Left colon (tissue), 2 donors: ENCODE measurements at places on chromosomes 7 and 10. TPM values are rescaled to one million over a fixed set of nuclear protein-coding genes. Genes with fewer than 3 reads are reported as not detected.

UNC5B gene
- 19.4 TPM for total RNA-seq

GRCh38 chr10:80540618-80540980 lies 2.9 kb downstream of the SH2D4B start:
- DNase-seq: no peak

AOAH gene
- 32.0 TPM for total RNA-seq

SSC4D gene
- total RNA-seq: 0.15 TPM

DNA sequence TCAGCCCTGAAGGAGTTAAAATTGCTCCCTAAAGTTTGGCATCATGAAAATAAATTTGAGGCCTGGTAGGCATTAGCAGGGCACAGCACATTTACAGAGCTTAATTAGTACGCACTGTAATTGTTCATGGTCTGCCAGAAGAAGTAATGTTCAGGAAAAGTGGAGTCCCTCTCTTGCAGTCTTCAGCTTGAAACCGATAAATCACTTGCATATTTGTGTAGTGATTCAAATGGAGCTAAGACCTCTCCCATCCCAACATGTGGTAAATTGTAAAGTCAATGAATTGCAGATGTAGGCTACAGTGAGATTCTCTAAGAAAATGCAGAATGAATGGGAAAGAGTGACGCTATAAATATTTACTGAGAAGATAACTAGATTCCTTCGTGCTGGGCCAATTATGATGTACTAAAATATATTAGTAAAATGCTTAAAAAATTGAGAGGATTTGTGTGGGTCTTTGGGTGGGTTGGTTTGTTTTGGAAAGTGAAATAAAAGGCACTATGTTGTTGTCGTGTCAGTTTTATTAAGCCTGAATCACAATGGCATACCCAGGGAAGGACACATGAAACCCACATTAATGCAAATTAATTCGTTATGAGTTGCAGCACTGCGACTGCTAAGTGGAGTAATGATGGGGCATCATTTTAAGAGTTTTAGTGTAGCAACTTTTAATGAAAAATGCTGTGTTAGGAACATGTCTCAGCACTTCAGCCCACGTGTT lies 8.4 kb downstream of the TCF7L2 start:
- no peak for DNase-seq

CCDC7 gene
- 11.4 TPM for total RNA-seq

DNA sequence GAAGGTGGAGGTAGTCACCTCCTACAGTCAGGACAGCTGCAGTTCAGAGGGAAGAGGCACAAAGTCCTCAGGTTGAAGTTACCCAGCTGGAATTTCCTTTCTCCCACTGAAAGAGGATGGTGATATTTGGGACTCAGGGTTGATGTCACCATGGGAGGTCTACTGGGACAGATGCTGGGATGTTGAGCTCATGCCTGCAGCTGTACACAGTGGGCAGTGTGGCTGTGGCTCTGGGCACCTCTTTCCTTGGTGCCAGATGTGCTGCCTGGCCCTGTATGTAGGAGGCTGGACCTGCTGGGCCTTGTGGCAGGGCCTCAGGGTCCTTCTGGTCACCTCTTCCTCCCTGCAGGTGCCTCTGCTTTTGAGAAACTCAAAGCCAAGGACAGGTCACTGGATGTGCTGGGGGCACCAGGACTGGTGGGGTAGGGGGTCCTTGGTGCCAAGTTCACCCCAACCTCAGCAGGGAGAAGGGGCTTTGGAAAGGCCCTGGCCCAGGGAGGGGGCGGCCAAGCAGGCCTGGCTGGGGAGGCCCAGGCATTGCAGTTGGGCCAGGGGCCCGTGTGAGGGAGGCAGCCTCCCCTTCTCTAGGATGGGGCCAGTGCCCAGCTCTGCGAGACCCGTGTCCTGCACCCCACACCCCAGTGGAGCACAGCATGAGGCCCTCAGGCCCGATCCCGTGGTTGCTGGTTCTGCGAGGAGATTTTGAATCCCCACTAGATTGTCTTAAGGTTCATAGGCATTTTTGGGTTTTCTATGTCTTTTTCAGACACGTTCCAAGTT lies 103.1 kb downstream of the BMS1 start:
- DNase-seq: no peak

DNA sequence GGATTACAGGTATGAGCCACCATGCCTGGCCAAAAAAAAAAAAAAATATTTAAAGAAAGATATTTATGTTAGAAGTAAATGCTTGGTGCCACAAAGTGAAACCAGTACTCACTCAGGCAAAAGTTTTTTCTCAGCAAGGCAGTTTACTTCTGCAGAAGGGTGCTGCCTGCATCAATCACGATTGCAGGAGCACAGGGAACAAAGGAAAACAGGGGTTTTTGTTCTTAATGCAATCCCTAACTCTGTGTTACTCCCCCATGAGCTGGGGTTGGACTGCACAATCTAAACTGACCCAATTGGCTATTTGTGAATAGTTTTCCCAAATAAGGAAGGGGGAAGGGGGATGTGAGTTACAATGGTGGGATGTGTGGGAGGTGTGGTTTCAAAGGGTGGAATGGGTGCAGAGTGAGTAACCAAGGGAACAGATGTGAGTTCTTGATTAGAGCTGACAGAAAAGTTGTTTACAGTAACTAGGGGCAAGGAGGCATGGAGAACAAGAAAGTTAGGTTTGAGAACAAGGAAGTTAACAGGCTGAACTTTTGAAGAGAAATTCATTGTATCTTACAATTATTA lies 255.4 kb downstream of the TYW1 start:
- DNase-seq: no peak

DNA sequence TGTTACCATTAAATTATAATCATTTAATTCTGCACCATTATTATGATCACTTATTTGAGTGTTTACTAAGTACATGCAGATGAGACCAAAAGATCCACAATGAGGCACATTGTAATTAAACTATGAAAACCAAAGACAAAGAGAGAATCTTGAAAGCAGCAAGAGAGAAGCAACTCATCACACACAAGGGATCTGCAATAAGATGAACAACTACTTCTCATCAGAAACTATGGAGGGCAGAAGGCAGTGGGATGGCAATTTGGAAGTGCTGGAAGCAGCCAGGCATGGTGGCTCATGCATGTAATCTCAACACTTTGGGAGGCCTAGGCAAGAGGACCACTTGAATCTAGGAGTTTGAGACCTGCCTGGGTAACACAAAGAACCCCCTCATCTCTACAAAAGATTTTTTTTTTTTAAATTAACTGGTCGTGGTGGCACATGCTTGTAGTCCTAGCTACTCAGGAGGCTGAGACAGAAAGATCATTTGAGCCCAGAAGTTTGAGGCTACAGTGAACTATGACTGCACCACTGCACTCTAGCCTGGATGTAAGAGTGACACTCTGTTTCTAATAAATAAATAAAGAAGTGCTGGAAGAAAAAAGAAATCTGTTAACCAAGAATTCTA lies 47.7 kb downstream of the CDK6 start:
- no peak for DNase-seq

DNA sequence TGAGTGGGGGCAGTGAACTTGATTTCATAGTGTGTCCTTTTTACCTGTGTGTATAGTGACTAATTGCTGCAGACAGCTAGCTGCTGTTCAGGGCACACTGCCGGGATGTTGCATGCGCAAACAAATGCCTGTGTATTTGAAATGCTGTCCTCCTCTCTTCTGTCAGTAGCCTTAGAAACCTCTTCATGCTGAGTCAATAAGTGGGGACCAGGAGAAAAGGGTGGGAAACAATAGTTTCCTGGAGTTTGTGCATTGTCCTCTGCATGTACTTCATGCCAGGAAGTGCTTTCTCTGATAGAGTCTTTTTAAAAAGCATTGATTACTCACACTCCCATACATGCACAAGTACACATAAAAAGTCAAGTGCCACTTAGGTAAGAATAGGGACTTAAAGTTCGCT lies 1183.7 kb upstream of the CELF2 start:
- no peak for DNase-seq

DNA sequence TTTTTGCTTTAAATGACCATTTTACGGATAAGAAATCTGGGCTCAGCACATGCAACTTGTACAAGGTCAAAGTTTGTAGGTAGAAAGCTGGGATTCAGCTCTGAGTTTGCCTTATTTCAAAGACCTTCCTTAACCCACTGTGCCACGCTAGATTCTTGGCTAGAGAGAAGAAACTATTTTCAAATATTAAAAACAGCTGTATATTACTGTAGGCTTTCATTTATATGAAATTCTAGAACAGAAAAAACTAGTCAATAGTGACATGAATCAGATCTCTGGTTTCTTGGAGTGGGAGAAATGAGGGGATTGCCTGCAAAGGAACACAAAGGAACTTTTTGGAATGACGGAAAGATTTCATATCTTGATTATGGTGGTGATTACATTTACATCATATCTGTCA lies 53.0 kb upstream of the C1GALT1 start:
- no peak for DNase-seq

DNA sequence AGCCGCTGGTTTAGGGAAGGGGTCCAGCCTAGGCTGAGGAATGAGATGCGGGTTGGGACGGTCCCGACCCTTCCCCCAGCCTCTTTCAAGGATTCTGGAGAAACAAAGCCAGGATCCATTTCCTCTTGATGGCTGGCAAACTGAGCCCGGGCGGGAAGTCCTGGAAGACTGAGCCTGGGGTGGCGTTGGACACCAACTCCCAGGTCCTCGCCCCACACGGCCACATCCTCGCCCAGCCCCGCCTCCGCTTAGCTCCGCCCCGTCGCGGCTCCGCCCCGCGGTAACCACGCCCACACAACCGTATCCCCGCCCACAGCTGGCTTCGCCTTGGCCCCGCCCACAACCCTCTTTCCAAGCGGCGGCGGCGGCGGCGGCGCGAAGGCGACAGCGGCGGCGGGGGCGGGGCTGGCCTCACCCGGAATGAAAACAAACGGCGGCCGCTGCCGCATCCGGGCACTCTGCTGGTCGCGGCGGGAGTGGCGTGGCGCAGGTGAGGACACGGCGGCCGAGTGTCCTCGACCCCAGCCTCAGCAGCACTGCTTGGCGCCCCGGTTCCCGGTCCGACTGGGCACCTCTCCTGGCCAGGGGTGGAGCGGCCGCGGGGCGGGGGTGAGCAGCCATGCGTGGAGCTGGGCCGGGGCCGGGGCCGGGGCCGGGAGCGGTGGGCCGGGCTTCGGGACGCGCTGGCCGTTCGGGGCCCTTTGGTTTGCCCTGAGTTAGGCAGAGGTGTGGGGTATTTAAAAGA lies at the start of gene NUB1:
Gene NUB1 (plus strand): TSS at position 456 of the 745 bp plus-strand sequence. CDS start 3,538 bp downstream, outside the sequence.
- peak; percentile 96 for DNase-seq

GRCh38 chr10:77393821-77394501 lies 243.6 kb downstream of the KCNMA1 start:
- DNase-seq: no peak

DNA sequence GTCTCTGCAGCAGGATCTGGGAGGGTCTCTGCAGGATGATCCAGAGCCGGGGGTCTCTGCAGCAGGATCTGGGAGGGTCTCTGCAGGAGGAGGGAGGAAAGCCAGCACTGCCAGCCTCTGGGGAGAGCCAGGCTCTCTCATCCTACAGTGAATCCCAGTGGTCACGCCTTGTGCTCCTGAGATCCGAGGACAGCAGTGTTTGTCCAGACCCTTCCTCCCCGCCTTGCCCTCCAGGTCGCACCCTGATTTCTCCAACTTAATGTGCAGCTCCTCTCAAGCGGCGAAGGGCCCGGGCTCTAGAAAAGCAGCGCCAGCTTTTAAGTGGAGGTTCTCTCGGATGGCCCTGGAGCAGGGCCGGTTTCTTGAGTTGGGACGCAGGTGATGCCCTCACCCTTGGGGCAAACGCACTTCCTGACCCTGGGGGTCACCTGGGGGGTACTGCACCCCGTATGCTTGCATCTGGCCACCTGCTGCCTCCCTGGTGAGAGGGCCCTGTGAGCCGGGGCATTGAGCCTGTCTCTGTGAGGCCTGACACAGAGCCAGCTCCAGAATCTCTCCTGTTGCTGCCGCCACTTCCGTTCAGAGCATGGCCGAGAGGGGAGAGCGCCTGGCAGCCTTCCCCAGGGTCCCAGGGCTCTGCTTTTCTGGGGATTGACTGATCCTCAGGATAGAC lies 111.6 kb downstream of the ACTR3B start:
- DNase-seq: no peak

GRCh38 chr7:44064791-44065430 lies 456 bp downstream of the PGAM2 start:
- DNase-seq: peak; percentile 23

PODXL gene
- 13.7 TPM for total RNA-seq

DNA sequence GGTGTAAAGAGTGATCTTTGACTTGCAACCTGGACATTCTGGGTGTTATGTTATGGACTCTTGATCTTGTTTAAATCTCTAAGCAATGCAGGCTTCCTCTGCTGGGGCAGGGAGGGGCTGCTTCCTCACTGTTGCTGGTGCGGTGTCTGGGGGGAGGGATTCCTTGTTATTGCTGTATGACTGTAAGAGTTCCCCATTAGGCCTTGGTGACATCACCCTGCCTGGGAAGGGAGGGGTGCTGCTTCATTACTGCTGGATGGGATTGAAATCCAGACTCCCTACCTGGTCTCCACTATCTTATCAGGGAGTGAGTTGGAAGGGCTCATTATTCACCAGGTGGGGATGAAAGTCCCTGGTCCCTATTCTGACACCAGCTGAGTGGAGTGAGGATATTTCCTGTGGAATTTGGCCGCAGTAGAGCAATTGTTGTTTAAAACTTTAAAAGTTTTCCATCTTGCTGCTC lies 8.8 kb downstream of the OGDH start:
- peak; percentile 71 for DNase-seq

CD36 gene
- 27.4 TPM for total RNA-seq

DNA sequence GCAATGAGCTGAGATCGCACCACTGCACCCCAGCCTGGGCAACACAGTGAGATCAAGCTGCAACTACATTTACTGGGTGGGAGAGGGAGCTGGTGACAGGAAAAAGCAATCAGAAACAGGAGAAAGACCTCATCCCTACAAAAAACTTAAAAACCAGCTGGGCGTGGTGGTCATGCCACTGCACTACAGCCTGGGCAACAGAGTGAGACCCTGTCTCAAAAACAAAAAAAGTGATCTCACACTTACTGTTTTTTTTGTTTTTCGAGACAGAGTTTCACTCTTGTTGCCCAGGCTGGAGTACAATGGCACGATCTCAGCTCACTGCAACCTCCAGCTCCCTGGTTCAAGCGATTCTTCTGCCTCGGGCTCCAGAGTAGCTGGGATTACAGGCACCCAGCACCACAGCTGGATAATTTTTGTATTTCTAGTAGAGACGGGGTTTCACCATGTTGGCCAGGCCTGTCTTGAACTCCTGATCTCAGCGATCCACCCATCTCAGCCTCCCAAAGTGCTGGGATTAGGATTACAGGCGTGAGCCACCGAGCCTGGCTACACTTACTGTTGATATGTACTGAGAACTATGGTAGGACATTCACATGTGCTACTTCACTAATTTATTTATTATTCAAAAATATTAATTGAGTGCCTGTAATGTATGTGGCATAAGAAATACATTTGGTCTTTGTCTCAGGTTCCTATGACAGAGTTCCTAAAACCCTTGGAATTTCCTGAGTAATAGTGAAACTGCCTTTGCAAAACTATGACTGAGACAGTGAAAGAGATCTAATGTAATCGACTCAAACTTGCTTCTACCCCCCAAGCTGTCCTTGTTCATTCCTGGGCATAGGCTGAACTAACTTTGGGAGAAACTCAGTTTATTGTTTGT lies 27.7 kb upstream of the NRBF2 start:
- no peak for DNase-seq

PWWP2B gene
- total RNA-seq: 51.9 TPM

GRCh38 chr10:131143425-131144165 lies 167.9 kb downstream of the TCERG1L start:
- DNase-seq: no peak

DNA sequence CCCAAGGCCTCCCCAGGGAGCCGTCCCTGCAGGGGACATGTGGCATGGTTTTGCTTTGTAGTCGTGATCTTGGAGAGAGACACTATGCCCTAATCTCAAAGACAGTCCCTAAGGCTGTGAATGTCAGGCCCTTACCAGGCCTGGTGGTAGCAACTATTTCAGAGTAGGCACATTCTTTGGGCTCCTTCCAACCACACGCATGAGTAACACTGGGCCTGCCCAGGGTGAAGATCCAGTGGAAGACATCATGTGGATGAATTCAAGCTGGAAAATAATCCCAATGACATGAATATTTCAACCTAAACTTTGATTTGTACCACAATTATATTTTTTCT lies 39.5 kb upstream of the INSIG1 start:
- DNase-seq: no peak
